ENCODE measurements at places on chromosomes 5 and 9.

- no peak for DNase-seq
These were observed 132.4 kb downstream of the NPR3 start for GRCh38 chr5:32843531-32843895.

- no peak for DNase-seq
These were observed 352.6 kb upstream of the TARS1 start for GRCh38 chr5:33088176-33088575.

DNA sequence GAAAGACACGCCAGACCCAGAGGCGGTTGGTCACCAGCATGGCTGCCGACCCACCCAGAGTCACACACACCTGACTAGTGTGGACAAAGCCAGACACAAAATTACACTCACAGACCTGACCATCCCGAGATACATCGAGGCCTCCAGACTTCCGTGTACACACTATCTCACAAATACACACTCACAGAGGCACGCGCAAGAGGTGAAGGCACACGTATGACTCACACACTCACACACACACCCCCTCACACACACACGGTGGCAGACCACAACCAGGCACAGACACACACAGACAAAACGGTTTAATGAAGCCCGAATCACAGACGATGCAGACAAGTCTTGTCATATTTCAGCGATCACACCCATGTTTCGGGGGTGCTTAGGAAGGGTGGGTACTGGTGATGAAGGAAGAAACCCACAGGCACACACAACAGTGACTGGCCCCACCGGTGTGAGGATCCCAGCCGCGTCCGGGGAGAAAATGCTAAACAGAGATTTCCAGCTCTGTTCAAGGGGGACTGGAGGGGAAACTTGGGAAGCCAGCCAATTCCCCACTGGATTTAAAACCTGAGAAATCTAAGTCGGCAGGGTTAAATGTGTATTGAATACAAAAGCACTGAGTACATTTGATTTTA lies 51.3 kb downstream of the CRB2 start:
- DNase-seq, result no peak

GRCh38 chr9:84170521-84171141 lies 169.9 kb downstream of the SLC28A3 start:
- no peak for DNase-seq

DNA sequence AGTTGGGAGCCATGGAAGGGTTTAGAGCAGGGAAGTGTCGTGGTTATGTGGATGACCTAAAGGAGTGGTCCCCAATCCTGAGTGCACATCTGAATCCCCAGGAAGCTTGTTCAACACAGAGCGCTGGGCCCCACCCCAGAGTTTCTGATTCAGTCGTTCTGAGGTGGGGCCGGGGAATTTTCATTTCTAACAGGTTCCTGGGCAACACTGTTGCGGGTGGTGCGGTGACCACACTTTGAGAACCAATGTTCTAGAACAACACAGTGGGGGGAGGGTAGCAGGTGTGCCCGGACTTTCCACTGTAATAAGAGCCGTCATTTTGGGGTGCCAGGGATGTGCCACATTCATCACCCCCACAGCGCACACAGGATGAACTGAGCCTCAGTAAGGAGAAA lies 39.3 kb downstream of the DUSP1 start:
- DNase-seq, result no peak

DNA sequence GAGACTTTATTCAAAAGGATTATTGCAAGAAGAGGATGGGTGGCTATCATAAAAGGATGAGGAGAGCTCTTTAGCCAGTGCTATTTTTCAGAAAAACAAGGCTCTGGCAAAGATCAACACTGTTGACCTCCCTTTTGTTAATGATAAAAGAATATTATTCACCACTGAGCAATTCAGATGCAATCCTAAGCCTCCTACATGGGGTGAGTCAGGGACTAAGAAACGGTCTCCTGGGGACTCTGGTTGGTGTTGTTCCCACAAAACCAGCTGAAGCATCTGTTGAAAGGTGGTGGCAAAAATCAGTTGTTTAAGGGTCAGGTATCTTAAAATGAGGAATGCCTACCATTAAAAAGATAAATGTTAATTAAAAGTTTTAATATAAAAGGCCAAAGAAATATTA lies 7.7 kb upstream of the GCNT1 start:
- no peak for DNase-seq

DNA sequence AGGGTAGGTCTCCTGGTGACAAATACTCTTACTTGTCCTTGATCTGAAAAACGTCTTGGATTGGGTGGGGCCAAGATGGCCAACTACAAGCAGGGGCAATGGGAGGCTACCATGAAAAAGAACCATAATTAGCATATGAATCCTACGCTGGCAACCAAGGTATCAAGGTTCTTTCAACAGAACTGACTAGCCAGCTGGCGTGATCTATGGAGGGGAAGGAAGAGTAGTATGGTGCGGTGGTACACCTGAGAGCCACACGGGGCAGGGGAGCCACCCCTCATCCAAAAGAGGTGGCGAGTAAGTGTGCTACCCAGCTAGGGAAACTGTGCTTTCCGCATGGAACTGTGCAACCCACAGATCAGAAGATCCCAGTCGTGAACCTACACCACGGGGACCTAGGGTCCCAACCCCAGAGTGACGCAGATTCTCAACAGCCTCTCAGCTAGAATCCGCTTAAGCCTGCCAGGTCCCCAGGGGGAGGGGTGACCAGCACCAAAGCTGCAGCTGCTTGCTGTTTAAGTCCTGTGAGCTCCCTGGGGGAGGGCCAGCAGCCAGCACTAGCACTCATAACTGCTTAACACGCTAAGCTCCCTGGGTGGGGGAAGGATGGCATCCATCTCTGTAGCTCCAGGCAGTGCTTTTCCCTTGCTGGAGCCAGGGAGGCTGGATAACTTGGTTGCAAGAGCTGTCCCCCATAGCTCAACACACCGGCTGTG lies 334.8 kb downstream of the FBXL17 start:
- no peak for DNase-seq

DNA sequence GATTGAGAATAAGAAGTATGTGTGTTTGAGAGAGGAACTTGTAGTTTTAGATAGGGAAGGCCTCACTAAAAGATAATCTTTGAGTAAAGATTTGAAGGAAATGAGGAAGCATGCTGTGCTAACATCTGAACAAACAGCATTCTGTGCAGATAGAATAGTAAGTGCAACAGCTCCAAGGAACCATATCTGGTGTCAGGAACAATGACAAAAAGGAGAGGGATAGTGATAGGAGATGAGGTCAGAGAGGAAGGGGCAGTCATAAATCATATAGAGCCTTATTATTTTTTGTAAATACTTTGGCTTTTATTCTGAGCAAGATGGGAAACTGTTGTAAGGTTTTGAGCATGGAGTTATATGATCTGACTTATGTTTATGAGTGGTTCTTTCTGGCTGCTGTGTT lies 3.8 kb downstream of the MRPL22 start:
- DNase-seq, result no peak
